Aorta (tissue), 5 donors: ENCODE measurements at places on chromosomes 6 and 20.

DNA sequence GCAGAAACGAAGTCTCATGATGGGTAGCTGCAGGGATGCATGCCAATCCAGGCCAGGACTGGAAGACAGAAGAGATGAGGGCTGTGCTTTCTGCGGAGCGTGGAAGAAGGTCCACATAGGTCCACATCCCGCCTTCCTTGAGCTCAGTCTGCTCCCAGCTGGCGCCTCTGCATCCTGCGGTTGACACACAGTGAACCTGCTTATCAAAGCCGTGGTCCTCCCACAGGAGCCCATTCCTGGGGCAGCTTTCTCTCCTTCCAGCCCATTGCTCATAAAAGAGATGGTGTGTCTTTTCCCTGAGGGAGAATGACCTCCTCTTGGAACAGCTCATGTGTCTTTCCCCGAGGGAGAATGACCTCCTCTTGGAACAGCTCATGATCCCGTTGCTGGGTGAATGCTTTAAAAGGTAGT, 225.4 kb downstream of the CDH4 start:
- DNase-seq, result no peak

DNA sequence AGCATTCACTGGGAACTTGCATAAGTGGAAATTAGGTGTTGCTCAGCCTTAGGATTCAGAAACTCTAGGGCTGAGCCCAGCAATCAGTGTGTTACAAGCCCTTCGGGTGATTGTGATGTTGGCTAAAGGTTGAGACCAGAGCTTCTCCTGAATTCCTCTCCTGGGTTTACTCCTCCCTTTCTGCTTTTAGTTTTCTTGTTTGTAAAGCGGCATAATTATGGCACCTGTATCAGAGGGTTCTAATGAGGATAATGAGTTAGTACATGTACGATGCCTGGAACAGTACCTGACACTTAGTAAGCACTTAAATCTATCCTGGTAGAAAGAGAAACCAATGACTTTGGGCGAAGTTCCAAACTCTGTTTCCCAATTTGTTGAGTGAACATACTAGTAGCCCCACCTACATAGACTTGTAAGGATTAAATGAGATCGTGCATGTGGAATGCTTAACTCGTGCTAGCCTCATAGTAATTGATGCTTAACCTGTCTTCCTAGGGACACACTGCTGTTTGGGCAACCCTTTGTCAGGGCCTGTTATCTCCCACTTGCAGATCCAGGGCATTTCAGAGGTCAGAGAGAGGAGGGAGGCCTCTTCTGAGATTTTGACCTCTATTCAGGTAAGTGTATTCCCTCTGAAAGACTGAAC, 932 bp upstream of the EZR start:
- DNase-seq, result no peak

- DNase-seq, result no peak
Observed at GRCh38 chr20:37726971-37727956, 33.4 kb downstream of the CTNNBL1 start.

DNA sequence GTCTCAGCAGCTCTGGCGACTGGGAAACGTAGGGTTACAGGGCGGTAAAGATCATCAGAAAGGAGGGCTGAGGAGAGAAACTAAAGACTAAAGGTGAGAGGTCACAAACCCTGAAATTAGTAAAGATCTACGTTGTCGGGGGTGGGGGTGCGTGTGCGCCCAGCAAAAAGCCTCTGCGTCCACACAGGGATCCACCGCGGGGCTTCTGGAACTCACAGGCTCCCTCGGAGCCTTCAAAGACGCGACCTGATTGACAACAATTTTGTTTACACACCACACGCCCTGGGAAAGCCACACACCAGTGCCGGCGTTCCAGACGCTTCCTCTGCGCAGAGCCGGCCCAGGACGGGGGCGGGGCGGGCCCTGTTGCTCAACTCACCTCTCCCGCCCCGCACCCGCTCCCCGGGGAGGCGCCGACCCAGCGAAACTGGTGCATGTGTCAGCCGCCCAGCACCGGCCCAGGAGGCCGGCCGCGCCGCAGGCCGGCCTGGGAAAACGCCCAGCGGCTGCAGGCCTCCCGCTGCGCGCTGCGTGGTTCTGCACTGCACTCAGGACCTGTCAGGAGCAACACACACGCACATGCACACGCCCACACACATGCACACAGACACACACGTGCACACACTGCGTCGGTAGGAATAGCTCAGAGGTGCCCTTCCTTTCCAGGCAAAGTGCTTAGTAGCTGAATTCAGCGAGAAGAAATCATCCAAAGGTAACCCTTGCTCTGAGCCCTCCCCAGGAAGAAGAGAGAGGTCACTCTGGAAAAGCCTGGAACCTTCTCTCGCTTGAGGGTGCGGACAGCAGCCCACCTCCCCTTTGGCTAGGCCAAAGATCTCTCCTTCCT, 57.2 kb upstream of the ARID1B start:
- DNase-seq, result peak; percentile 97

DNA sequence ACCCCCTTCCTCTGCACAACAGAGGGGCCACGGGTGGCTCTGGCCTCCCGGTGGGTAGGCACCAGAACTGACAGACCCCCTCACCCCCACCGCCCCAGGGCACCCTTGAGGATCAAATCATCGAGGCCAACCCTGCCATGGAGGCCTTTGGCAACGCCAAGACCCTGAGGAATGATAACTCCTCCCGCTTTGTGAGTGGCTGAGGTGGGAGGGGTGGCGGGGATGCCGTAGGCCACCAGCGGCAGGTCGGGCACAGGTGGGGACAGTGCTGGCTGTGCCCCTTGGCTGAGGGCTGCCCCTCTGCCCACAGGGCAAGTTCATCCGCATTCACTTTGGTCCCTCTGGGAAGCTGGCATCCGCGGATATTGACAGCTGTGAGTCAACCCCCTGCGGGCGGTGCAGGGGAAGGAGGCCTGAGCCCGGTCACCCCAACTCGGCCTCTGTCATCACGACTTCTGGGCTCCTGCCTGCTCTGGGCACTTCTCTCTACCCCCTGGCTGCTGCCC, 29.1 kb downstream of the MYH7B start:
- DNase-seq, result peak; percentile 49

DNA sequence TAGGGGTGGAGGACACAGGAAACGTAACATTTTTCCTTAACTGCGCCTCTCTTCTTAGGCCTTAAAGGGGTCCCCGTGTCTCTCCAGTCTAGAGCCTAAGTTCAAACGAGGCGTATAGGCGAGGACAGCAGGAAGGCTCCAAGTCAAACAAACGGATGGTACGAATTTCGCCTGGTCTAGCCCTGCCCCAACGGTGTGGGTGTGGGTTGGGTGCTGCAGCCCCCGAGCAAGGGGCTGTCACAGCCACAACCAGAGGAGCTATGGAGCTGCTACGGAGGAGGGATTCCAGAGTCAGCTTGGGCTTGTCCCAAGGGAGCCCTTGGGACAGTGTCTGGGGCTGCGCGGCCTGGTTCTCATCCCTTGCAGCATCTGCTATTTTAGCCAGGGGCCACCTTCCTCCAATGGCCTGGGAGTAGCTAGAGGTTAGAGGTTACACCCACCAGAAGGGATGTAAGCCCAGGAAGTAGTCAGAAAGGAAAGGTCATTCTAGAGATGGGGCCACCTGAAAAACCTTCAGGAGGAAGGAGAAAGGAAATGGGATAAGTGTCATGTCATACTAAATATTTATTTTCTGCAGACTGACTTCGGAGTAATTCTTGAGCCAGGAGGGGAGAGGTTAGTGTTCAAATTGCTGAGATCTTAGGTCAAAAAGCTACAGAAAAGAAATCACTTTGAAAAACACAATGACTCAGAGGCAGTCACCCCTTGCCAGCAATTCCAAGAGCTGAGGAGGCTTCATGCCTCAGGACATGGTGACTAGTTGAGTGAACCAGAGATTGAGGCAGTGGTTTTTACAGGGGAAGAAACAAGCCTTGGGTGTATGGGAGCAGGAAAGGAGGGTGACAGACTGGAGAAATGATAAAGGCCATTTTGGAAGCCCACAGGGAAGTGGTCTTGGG, 21.7 kb downstream of the VPS52 start:
- DNase-seq, result peak; percentile 53

GRCh38 chr20:2602046-2602735, 50.2 kb upstream of the NOP56 start:
- DNase-seq, result no peak

- no peak for DNase-seq
Observed at GRCh38 chr6:107716688-107717089, 107.4 kb downstream of the SCML4 start.

DNA sequence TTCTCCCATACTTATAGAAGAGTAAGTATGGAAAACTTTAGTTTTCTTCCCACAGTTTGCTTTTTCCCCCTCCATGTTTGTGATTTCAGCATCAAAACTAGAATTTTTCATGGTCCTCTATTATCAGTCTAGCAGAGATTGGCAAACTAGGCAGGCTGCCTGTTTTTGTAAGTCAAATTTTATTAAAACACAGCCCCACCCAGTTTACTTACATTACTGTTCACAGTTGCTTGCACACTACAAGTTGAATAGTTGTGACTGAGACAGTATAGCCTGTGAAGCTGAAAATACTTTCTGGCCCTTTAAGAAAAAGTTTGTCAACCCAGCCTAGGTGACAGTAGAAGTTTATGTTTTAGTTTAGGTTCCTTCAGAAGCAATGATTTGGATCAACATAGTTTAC, 19.5 kb downstream of the MCM8 start:
- DNase-seq, result no peak

DNA sequence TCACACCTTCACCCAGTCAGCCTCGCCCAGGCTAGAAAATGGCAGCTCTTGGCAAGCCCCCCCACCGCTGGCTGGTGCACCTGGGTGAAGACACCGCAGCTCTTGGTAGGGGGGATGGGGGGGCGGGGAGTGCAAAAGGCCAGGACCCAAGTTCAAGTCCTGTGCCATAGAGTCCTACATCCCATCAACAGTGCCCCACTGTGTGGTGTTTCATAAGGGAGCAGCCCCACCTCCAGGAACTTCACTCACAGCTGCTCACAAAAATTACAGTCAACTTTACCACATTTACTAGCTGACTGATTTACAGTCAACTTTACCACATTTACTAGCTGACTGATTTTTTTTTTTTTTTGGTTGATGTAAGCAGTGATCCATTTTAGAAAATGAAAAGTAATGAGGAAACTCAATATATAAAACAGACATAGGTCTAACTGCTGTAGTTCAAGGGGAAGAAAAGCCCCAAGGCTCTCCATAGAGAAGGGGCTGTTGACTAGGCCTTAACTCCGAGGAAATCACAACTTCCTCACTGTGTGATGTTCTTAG, 208.9 kb upstream of the SNX9 start:
- DNase-seq, result no peak

GRCh38 chr6:160420969-160421556, 72.9 kb downstream of the SLC22A3 start:
- DNase-seq, result peak; percentile 50

DNA sequence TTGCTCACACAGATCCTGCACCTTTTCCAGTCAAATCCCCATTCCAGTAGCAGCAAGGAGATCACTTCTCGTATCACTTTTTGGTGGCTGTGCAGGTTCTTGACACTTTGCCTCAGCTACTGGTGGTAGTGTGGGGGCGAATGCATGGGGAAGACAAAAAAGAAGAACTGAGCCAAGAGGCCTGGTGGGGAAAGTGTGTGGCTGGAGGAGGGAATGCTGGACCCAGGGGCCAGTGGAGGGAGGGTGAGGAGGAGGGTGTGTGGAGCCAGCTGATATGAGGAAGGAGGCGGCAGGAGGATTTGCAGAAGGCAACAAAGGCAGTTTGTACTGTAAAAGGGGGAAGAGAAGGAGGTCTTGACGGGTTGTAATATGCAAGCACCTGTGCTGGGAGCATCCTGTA, 15.7 kb upstream of the HLA-C start:
- DNase-seq, result no peak

DNA sequence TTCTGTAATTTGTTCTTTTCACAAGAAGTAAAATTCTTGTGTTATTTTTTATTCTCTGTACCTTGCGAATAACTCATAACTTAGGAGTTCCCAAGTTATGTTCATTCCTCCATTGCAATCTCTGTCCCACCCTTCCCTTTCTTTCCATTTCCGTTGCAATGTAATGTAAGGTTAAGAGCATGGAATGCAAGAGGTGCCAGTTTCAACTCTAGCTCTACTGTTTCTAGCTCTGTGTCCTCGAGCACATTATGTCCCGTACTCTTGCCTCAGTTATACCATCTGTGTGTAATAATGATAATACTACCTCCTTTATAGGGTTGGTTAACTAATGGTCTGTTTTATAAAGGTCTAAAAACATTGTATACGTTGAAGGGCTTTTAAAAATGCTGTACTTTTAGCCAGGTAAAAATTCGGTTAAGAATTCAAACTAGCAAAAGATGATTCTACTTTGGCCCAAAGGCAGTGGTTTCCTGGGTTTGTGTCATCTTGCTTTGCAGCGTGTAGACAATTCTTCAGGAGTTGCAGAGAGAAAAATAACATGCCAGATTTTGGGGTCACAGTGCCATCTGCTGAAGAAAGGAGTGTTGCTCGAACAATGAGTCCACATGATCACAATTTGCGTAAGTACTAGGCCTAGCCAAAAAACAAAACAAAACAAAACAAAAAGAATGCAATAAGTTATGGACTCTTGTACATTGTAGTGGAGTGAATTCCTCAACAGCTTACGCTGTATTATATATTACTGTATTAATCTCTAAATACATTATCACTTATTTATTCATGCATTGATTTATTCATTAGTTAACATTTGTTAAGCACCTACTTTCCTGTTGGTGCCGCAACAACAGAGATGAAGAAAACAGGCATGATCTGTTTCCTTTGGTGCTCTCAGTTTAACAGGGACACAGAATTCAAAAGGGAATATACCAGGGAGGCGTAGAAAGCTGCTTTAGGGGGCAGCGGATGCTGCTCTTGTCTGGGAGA, 10.0 kb upstream of the PFDN4 start:
- no peak for DNase-seq
